GM12878 (cell line): ENCODE measurements at places on chromosomes 1 and 21.

DNA sequence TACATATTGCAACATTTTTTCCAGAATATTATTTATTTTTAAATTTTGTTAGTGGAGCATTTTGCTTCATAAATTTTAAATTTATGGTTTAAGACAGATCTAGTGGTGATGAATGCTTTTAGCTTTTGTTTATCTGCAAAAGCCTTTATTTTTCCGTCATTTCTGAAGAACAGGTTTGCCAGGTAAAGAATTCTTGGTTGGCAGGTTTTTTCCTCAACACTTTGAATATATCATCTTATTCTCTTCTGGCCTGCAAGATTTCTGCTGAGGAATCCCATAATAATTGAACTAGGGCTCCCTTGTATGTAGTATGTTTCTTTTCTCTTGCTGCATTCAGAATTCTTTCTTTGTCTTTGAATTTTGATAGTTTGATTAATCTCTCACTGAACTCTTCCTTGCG, 50.8 kb upstream of the SAMD13 start:
- H3K4me3 ChIP-seq: no peak overlapping the region
- no peaks in the 10 kb centered on the region for H3K4me1 ChIP-seq
- DNase-seq: no peak
- H3K27ac ChIP-seq: no peak overlapping the region

- no peak for DNase-seq
- no peak overlapping the region for H3K4me3 ChIP-seq
- no peaks in the 10 kb centered on the region for H3K36me3 ChIP-seq
- no peak overlapping the region for H3K27ac ChIP-seq
- H3K27me3 ChIP-seq: no peaks in the 10 kb centered on the region
Measured at GRCh38 chr21:42016364-42016985, 6.3 kb upstream of the ZBTB21 start.

- H3K27me3 ChIP-seq: peaks cover 10% of the 10 kb centered on the region
- no peaks in the 10 kb centered on the region for H3K4me1 ChIP-seq
- no peaks in the 10 kb centered on the region for H3K36me3 ChIP-seq
- no peak for DNase-seq
Measured at GRCh38 chr1:47983691-47984090, 13.5 kb downstream of the TRABD2B start.

DNA sequence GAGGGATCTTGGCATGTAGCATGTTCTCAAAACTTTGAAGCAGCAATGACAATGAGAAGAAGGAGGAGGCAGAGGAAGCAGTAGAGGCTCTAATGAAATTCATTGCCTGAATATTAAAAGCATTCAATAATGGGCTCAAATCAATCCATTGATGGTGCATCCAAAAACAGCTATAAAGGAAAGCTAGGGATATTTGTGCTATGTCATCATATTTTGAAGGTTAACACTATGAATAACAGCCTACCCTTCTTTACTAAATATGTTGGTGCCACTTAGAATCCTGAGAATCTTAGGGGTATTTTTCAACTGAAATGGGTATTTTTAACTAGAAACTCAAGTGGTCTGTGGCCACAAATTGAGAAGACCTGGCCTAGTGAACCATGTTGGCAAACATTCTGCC, 153.7 kb downstream of the SETD4 start:
- no peaks in the 10 kb centered on the region for H3K4me1 ChIP-seq
- no peaks in the 10 kb centered on the region for H3K36me3 ChIP-seq
- H3K27ac ChIP-seq: no peak overlapping the region
- no peak overlapping the region for H3K4me3 ChIP-seq

DNA sequence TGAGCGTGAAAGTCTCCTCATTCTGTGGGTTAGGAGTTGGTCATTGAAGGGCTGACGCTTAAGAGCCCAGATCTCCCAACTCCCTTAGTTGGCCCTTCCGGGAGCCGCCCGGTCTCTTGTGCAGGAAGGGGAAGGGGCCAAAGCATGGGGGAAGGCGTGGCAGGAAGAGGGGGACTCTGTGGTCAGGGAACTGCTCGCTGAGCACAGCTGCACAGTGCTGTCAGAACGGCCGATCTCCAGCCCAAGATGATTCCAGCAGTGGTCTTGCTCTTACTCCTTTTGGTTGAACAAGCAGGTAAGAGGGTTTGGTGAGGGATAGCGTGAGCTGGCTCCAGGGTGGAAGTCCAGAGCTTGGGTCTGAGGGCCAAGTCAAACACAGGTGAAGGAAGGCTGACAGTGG, at the start of gene FCER1G:
TSS of gene FCER1G (plus strand) at position 220 of the 400 bp plus-strand sequence. CDS start at position 247, 27 bp downstream.
- peaks cover 28% of the 10 kb centered on the region for H3K36me3 ChIP-seq
- no peak within 1 kb of the TSS for H3K27ac ChIP-seq
- H3K4me1 ChIP-seq: peaks cover 21% of the 10 kb centered on the region
- H3K4me3 ChIP-seq: no peak within 1 kb of the TSS
- H3K27me3 ChIP-seq: no peaks in the 10 kb centered on the region
- no peak for DNase-seq

DNA sequence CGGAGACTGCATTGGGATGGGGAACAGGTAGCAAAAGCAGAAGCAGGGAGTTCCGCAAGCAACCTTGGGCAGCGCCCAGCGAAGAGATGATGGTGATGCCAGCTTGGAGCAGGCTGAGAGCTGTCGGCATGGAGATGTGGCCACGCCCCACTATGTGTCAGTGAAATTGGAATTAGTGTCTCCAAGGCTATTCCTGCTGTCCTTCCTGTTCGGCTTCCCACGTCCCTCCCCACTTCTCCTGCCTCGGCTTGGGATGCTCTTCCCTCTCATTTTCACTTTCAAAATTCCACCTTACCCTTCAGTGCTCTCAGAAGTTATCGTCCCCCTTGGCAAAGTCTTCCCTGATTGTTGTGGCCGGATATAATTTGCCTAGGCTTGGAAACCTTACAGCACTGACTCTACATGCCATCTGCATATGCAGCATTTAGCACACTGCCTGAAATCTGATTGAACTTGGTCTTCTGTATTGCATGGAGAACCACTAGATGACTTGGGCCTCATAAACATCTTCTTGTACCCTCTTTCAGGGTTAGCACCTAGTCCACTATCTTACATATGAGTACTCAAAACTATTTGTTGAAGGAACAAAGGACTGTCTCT, 270.7 kb upstream of the RUNX1 start:
- H3K36me3 ChIP-seq: no peaks in the 10 kb centered on the region
- H3K4me1 ChIP-seq: peaks cover 8% of the 10 kb centered on the region
- no peak overlapping the region for H3K27ac ChIP-seq
- no peak for DNase-seq
- no peaks in the 10 kb centered on the region for H3K27me3 ChIP-seq

DNA sequence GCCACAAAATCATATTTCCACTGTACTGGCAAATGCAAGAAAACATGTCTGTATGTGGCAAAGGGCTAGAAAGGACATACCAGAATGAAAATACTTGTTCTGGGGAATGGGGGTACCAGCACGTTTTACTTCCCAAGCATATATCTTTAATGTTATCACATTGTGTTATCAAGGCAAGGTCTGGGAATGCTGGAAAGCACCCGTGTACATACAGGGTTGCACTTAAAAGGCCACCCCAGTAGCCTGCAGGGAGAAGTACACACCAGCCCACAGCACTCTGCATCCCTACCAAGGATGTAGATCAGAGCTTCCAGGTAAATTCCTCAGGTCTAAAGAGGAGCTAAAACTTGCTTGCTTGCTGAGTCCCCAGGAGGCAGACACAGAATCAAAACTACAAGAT, 381.8 kb downstream of the RRAGC start:
- no peak for DNase-seq
- H3K36me3 ChIP-seq: no peaks in the 10 kb centered on the region
- peak overlapping the region; percentile 26; the same call in 1 of the 2 replicates for H3K27ac ChIP-seq
- no peaks in the 10 kb centered on the region for H3K27me3 ChIP-seq

DNA sequence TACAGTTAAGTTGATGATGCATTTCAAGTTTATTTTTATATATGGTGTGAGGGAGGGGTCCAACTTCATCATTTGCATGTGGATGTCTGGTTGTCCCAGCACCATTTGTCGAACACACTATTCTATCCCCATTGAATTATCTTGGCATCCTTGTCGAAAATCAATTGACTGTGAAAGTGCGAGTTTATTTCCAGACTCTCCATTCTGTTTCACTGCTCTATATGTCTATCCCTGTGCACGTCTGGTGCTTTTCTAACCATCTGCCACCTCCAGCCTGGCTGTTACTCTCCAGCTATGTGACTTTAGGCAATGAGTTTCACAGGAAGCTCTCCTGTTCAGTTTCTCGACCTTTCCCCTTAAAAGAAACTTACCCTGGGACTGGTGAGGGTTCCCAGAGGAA, 137.1 kb upstream of the KLHDC7A start:
- no peak overlapping the region for H3K4me3 ChIP-seq
- no peaks in the 10 kb centered on the region for H3K36me3 ChIP-seq
- DNase-seq: no peak
- peaks cover 31% of the 10 kb centered on the region for H3K4me1 ChIP-seq
- no peak overlapping the region for H3K27ac ChIP-seq

GRCh38 chr1:159968901-159969300, 14.9 kb upstream of the SLAMF9 start:
- H3K4me3 ChIP-seq: no peak overlapping the region
- H3K36me3 ChIP-seq: no peaks in the 10 kb centered on the region
- no peak for DNase-seq
- H3K27me3 ChIP-seq: peaks cover 7% of the 10 kb centered on the region; the same call in 1 of the 2 replicates
- H3K27ac ChIP-seq: no peak overlapping the region

GRCh38 chr1:205091043-205091740, 6.9 kb upstream of the TMEM81 start:
- no peaks in the 10 kb centered on the region for H3K4me1 ChIP-seq
- peaks cover 3% of the 10 kb centered on the region; the same call in 1 of the 2 replicates for H3K36me3 ChIP-seq
- no peak overlapping the region for H3K27ac ChIP-seq

DNA sequence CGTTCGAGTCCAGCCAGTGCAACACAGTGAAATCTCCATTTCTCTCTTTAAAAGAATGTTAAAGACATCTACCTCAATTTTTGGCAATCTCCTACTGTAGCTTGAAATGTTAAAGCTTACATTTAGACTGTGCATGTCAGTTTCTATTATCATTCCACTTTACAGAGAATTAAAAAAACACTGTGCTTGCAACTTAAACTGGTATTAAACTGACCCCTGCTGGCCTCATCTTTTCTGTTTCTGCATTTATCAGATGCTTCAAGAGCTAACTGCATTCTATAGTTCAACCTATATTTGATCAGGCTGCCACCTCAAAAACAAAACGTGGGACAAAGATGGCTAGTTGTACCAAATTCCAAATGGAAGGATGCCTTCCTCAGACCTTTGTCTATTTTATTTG, 226.5 kb downstream of the SMYD3 start:
- H3K36me3 ChIP-seq: no peaks in the 10 kb centered on the region
- no peak for DNase-seq
- H3K27me3 ChIP-seq: no peaks in the 10 kb centered on the region
- H3K27ac ChIP-seq: no peak overlapping the region
- no peaks in the 10 kb centered on the region for H3K4me1 ChIP-seq

DNA sequence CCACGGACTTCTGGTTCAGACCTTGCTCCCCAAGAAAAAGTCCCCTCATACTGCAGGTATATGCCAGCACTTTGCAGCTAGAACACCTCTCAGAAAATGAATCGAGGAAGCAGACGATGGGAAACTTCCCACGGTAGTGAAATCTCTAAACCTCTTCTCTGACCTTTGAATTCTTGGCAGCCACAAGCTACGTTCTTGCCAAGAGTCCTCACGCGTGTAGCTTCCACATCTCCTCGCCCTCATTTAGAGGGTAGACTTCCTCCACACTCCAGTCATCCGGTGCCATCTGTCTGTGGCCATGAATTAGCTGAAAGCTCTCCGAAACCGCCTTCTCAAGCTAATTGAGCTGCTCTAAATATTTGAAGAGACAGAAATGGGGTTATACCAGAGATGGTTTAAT, 127.8 kb downstream of the RGS7 start:
- no peak for DNase-seq
- no peaks in the 10 kb centered on the region for H3K27me3 ChIP-seq
- no peaks in the 10 kb centered on the region for H3K36me3 ChIP-seq
- H3K4me1 ChIP-seq: no peaks in the 10 kb centered on the region
- H3K27ac ChIP-seq: no peak overlapping the region
- no peak overlapping the region for H3K4me3 ChIP-seq

- no peak for DNase-seq
- H3K27ac ChIP-seq: no peak overlapping the region
- H3K4me1 ChIP-seq: no peaks in the 10 kb centered on the region; the same call in 1 of the 2 replicates
- H3K27me3 ChIP-seq: no peaks in the 10 kb centered on the region
- no peak overlapping the region for H3K4me3 ChIP-seq
Measured at GRCh38 chr21:44767834-44768831, 33.5 kb downstream of the UBE2G2 start.

DNA sequence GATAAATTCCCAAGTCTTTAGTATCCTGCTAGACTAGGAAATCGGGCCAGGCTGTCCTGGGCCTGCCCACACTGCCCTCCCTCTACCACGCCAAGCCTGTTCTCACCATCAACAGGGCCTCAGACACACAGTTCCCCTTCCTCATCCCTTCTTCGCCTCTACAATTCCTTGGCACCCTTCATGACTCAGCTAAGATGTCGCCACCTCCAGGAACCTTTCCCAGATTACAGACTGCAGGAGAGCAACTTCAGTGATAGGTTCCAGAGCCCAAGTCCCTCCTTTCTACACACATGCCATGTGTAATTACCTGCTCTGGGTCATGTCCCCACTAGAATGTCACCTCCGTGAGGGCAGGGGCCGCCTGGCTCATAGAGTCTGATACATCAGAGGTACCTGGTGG, 3.3 kb downstream of the RIMS3 start:
- DNase-seq: no peak
- no peak overlapping the region for H3K27ac ChIP-seq
- no peak overlapping the region for H3K4me3 ChIP-seq
- H3K27me3 ChIP-seq: no peaks in the 10 kb centered on the region
- peaks cover 3% of the 10 kb centered on the region; the same call in 1 of the 2 replicates for H3K4me1 ChIP-seq

DNA sequence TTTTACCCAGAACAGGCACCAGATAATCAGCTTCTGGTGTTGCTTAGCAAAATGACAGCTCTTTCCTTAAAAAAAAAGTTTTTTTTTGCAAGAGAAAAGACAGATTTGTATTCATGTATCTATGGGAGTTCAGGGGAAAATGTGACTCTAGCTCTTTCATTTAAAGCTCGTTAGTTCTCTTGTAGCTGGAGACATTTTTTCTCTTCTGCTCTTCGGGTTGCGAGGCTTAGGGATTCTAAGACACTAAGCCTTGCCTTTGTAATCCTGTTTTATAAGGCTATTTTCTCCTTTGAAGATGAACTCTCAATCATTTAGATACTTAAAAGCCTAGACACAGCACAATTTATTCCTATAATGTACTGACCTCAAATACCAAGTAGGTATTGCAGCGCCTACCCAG, 40.3 kb upstream of the EDARADD start:
- no peaks in the 10 kb centered on the region for H3K4me1 ChIP-seq
- DNase-seq: no peak
- no peaks in the 10 kb centered on the region for H3K36me3 ChIP-seq
- H3K4me3 ChIP-seq: no peak overlapping the region

DNA sequence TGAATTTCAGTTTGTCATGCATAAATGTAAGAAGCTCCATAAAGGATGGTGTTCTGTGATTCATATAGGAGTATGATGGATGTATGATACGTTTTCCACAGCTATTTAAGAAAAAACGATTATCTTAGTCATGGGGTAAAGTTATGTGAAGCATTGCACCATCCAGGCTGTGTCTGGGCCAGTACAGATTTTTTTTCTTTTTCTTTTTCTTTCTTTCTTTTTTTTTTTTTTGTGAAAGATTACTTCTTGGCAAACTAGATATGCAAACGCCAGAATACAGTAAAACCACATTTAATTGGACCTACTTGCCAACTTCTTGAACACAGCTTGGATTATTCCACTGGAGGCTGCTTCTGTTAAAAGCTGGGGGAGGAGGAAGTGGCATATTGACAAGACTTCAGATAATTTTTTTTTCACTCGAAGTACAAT, 14.9 kb downstream of the ZBTB18 start:
- DNase-seq: no peak
- H3K36me3 ChIP-seq: no peaks in the 10 kb centered on the region
- no peaks in the 10 kb centered on the region; the same call in none of the 2 replicates for H3K27me3 ChIP-seq
- H3K4me1 ChIP-seq: no peaks in the 10 kb centered on the region
- no peak overlapping the region for H3K4me3 ChIP-seq
